ENCODE measurements at places on chromosomes 2 and 18. TPM values are rescaled to one million over a fixed set of nuclear protein-coding genes. Genes with fewer than 3 reads are reported as not detected.

GRCh38 chr18:46719388-46719787 lies 37.5 kb downstream of the ST8SIA5 start:
- DNase-seq = no peak

The COL4A3 gene
- total RNA-seq = 6.8 TPM

DNA sequence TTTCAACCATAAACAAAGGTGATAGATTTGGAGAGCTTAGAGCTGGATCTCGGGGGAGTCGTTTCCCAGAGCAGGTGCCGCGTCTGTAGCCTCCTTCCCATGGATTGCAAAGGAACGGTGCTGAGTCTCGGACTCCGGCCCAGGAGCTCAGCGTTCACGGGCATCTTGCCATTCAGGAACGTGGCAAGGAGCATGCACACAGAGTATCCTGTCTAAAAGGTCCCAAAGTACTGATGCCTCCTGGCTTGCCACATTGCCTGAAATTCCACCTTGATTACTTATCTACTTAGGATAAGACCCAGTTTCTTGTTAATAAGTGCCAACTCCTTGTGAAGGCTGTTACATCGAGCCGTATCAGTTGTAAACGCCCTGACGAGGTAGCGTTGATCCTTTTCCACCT lies 197.8 kb upstream of the MYT1L start:
- no peak for DNase-seq

GRCh38 chr18:31667185-31667584 lies 17.2 kb downstream of the B4GALT6 start:
- DNase-seq = no peak

GRCh38 chr18:25503567-25504081 lies 151.7 kb upstream of the ZNF521 start:
- peak; percentile 48 for DNase-seq

GRCh38 chr18:69300185-69300584 lies 100.5 kb upstream of the DOK6 start:
- DNase-seq = no peak

- DNase-seq = no peak
These were observed 301.7 kb downstream of the KCNS3 start for GRCh38 chr2:18180031-18180610.

DNA sequence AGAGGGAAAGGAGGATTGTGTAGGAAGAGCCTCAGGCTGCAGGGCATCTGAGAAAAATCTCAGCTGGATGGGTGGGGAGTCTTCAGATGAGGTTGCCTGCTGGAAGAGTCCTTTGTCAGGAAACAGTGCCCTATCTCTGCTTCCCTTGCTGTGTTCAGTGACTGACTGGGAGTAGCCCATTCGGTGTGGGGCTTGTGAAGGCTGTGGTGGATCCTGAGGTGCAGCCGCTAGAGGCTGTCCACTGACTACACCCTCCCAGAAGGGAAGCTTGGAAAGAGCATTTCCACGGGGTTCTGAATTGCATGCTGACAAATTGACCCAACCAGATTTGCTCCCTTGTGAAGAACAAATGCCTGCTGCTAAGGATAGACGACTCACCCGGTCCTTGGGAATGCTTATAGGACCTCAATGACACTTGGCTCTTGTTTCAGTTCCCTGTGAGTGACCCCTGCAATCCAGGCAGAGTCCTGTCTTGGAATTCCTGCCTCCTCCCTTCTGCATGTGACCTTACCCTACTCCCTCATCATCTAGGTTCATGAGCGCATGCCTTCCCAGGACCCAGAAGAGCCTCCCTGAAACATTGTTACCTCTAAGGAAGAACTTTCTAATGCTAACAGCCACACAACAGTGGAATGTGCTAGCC lies 109.7 kb upstream of the FAM136A start:
- DNase-seq = no peak
